Right renal pelvis (tissue), 4 donors: ENCODE measurements at places on chromosomes 2 and 18.

DNA sequence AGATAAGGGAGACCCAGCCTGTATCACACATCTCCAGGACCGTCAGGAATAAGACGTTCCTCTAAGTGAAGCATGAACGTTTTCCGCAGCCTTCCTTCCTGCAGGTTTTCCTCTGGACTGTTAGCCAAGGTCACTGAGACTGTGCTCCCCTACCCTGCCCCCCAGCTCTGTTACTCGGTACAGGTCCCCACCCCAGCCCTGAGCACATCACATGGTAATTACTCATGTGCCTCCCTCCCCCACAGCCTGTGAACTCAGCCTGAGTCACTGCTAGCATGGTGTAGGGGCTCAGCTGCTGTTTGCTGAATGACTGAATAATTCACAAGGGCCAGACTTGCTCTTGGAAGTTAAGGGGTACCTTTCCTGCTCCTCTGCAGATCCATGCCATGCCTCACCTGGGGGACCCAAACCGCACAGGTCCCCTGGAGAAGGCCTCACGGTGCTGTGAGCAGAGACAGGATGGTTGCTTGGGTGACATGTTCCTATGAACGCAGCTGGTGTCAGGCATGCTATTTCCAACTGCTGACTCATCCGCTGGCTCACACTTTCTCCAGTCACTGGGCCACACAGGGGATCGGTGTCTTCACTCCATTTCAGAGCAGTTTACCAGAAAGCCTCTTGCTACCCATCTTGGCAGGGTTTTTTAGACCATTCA, 88.2 kb downstream of the PLB1 start:
- no peak for DNase-seq

DNA sequence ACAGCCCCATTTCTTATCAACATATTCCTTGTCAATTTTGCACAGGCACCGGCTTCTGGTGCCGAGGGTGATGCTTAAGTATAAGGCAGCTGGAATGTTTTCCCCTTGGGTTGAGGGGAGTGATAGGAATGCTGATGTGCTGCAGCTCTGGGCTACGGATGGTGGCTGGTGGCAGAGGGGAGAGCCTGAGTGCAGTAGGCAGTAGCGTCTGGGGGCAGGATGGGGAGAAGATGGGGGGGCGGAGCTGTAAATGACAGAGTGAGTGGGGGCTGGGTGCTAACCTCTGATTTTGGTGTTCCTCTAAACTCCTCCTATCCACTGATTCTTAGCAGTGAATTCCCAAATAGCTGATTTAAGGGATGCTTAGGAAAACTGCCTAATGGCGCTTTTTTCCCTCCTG, 20.7 kb downstream of the TMEM178A start:
- DNase-seq, result no peak

GRCh38 chr18:22152093-22152492, 17.3 kb upstream of the GATA6 start:
- no peak for DNase-seq

GRCh38 chr2:228690681-228691080, 509.2 kb upstream of the SPHKAP start:
- no peak for DNase-seq

- no peak for DNase-seq
These were observed 16.0 kb downstream of the LRRTM1 start for GRCh38 chr2:80288576-80288975.

GRCh38 chr2:11949732-11950523, 203.5 kb downstream of the LPIN1 start:
- DNase-seq, result no peak

DNA sequence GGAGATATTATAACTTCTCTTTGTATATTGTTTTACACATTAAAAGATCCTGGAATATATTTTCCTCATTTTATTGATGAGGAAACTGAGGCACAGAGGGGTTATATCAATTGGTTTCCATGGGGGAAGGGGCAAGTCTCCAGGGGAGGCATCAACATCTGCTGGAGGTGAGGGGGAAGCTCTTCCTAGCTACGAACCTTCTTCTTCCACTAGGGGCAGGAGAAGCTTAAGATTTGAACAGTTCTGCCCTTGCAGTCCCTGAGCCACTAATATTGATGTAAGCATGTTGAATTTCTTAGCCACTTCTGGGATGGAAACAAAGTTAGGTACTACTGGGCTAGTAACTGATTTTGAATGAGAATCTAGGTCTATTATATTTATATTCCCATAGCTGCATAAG, 140.1 kb upstream of the AQP4 start:
- no peak for DNase-seq

GRCh38 chr2:239202836-239203235, 198.0 kb downstream of the HDAC4 start:
- no peak for DNase-seq

DNA sequence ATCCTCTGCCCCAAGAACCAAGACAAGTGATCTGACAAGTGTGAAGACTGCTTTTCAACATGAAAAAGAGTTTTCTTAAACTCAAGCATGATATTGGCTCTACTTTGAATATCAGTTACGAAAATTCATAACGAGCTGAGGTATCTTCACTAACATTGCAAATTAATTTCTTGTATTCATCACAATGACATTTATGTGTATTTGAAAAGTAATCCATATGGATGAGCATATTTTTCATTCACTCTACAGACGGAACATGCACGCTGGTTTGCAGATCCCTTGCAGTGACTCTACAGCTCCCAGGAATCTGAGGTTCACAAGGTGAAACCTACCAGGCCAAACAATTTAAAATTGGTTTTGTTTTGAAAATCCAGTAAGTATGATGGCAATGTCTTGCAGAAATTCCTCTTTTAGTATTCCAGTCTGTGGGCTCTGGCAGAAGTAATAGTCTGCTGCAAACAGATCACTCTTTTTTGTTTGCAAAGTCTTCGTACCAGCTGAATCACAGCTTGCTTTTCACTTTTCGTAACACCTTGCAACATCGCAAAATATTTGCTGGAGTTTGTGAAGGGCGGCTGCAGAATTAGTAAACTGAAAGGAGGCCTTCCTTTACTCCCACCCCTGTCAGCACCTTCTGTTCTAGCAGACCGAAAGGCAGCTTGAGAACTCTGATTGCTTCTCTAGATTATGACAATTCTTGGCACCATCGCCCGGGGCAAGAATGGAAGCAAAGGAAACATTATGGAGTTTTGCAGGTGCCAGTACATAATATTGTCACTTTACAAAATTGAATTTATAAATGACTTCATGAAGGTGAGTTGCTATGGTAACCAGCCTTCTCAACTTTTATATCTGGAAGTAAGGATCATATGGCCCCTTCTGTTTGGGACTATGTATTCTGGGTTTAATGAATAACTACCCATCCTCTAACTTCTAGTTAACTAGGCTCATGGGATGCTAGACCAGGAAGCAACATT, 168.7 kb downstream of the TMEM247 start:
- DNase-seq, result no peak

DNA sequence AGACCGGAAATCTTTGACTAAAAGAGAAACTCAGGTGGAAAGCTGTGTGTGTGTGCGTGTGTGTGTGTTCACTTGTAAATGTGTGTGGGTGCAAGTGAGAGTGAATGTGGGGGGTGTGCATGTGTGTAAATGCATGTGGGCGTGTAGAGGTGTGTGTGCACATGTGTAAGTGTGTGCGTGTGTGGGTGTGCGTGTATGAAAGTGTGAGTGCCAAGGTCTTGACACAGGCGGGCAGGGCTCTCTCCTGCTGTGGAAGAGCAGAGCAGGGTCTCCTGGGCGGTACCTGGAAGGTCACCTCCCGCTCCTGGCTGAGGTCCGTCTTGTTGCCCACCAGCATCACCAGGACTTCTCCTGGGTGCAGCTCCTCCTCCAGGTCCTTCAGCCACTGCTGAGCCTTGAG, 10.6 kb downstream of the PRLH start:
- no peak for DNase-seq

- DNase-seq, result peak; percentile 77
These were observed 104.3 kb downstream of the CSRNP3 start for GRCh38 chr2:165573534-165574461.

GRCh38 chr2:218755198-218755566, 26.8 kb upstream of the CYP27A1 start:
- no peak for DNase-seq

DNA sequence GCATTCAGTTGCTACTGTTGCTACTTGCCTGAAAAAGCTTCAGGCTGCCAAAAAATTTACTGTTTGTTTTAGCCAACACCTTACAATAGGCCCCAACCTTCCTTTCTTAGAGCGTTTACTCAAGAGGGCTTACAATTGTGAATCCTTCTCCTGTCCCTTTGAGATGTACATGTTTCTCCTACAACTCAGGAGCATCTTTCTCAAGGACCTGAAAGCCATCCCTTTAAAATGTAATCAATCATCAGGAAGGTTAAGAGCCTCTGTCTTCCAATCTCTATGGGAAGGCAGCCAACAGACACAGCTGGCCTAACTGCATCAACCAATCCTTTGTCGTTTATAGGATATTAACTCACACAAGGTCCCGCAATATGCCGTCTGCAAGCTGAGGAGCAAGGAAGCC, 3.4 kb upstream of the IER3IP1 start:
- DNase-seq, result no peak

GRCh38 chr2:68272246-68272994, 20.1 kb upstream of the PPP3R1 start:
- DNase-seq, result no peak

DNA sequence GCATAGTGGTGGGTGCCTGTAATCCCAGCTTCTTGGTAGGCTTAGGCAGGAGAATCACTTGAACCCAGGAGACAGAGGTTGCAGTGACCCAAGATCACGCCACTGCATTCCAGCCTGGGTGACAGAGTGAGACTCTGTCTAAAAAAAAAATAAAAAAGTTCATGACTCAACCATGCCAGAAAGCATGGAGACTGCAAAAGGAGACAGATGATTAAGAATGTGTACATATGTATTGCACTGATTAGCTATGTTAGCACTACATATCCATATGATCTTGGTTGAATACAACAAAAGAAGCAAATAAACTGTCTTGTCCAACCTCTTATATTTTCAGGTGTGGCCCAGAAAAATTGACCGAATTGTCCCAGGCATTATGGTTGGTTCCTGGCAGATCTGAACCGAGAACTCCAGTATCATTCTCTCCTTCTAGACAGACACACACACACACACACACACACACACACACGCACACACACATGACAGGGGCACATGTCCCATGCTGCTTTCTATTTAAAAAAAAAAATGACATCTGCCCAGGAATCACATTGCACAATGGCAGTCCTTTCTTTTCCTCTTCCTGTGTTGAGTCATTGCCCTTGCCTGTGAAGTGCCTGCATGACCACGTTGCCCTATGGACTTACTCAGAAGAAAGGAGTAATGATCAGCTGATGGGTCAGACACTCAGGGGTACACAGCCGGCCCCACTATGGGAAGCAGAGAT, 65.6 kb downstream of the MYCN start:
- no peak for DNase-seq

GRCh38 chr2:38528008-38528442, 74.7 kb downstream of the HNRNPLL start:
- DNase-seq, result no peak

GRCh38 chr2:236782938-236783337, 213.3 kb downstream of the ACKR3 start:
- no peak for DNase-seq

DNA sequence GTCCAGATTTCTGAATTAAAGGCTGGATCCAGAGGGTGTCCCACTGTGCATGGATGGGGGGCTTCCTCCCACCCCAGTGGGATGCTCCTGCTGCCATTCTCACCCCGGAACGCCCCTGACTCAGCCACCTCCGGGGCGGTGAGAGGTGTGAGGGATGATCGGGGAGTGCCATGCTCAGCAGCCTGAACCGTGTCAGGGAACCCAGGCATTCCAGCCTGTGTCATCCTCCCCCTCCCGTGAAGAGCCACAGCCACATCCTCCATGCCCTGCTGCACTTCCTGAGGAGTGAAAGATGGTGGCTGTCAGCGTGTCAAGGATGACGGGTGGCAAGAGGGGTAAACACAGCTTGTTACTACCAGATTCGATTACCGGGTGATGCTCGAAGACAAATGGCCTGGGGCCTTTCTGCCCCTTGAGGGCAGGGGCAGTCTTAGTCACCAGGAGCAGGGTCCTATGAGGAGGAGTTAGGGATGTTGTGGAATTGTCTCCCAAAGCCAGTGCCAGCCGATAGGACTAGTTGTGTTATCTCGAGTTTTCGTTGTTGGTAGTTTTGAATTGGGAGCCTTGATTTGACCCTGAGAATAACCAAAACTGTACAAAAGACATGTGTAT, 80.8 kb downstream of the TCF7L1 start:
- DNase-seq, result peak; percentile 21

GRCh38 chr2:4246364-4247131, 543.2 kb downstream of the DCDC2C start:
- DNase-seq, result no peak

GRCh38 chr2:205427112-205427511, 255.2 kb upstream of the NRP2 start:
- no peak for DNase-seq

- DNase-seq, result no peak
These were observed 278.2 kb upstream of the COL3A1 start for GRCh38 chr2:188695953-188696352.

DNA sequence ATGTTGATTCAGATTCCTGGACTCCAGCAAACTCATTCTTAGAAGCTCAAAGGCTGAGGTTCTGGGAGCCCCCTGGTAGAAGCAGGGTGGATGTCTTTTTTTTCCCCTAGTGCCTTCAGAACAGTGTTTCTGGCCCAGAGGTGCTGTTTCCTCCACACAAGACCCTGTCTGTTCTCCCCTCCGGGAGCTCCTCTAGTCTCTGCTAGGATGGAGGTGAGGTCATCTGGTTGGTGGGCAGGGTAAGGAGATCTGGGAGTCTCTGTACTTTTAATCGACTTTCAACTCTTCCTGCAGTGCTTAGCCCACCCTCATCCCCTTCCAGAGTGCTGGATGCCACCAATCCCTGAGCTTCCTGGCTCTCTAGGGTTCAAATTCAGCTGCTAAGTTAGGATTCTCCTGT, 192.0 kb downstream of the SH3BP4 start:
- no peak for DNase-seq

- DNase-seq, result no peak
These were observed 138.7 kb upstream of the PID1 start for GRCh38 chr2:229409751-229410181.

- DNase-seq, result no peak
These were observed 52.8 kb downstream of the MYO7B start for GRCh38 chr2:127588241-127588640.

DNA sequence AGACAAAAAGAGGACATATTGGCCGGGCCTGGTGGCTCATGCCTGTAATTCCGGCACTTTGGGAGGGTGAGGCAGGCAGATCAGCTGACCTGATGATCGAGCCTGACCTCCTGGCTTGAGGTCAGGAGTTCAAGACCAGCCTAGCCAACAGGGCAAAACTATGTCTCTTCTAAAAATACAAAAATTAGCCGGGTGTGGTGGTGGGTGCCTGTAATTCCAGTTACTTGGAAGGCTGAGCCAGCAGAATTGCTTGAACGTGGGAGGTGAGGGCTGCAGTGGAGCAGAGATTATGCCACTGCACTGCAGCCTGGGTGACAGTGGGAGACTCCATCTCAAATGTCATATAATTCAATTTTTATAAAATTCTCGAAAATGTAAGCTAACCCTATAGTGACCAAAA, 84.5 kb downstream of the SEMA4F start:
- DNase-seq, result no peak

DNA sequence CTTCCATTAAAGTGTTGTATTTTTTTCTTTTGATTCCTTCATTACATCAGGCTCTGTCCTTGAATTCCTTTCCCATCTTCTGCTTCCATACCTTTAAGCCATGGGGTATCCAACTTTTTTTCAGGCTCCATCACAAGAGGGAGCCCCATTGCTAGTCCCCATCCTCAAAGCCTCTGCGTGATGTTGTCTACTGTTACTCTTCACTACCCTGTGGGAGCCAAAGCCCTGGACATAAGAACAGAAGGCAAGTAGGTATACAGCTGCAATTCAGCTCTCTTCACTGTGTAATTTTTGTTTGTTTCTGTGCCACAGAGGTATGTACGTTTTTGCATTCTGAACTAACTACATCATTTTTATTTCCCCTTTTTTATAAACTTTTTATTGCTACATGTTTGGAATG, 36.6 kb upstream of the CCNYL1 start:
- DNase-seq, result no peak
